ENCODE measurements at places on chromosomes 7 and 10. TPM values are rescaled to one million over a fixed set of nuclear protein-coding genes. Genes with fewer than 3 reads are reported as not detected.

DNA sequence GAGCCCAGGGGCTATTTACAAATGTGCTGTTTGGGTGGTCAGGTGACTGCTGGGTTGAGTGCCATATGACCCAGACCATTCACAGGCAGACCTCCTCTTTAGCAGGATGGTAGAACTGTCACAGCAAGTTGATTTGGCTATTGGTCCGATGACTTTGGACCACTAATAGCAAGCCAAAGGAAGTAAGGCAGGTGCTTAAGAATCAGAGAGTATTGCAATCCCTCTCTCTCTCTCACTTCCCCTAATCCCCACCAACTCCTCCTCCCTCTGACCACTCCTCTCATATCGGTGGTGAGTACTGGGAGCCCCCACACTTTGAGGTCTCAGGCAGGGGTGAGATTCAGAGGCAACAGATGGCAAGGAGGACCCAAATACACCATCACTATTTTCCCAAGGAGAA lies 165.3 kb downstream of the TRIL start:
- no peak for DNase-seq

GRCh38 chr10:99172128-99172738 lies 63.4 kb downstream of the HPSE2 start:
- DNase-seq = peak; percentile 4

ACBD7 gene
- total RNA-seq = 6.7 TPM

GRCh38 chr10:23337616-23338015 lies 7.0 kb downstream of the C10orf67 start:
- no peak for DNase-seq

PRPS1L1 gene
- total RNA-seq = not detected

SPDYE2 gene
- total RNA-seq = not detected

PLXDC2 gene
- 0.24 TPM for total RNA-seq

DNA sequence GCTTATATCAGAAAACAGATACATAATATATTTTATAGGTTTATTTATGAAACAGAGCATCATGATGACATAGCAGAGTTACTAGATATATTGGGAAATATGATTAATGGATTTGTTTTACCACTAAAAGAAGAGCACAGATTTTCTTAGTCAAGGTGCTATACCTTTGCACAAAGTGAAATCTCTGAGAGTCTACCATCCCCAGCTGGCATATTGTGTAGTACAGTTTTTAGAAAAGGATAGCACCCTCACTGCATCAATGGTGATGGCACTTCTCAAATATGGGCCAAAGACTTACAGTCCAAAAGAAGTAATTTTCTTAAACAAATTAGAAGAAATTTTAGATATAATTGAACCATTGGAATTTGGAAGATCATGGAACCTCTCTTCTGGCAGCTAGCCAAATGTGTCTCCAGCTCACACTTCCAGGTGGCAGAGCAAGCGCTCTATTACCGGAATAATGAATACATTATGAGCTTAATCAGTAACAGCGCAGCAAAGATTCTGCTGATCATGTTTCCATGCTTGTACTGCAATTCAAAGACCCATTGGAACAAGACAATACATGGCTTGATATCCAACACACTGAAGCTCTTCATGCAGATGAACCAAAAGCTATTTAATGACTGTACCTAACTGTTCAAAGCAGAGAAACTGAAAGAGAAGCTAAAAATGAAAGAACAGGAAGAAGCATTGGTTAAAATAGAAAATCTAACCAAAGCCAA lies 21.9 kb upstream of the CREB3L2 start:
- DNase-seq = no peak

MYH16 gene
- total RNA-seq = 1.1 TPM

- DNase-seq = no peak
Observed at GRCh38 chr7:121003986-121004685, 15.6 kb downstream of the CPED1 start.

GRCh38 chr7:85688712-85689111 lies 501.9 kb upstream of the SEMA3D start:
- no peak for DNase-seq

GRCh38 chr10:86512137-86512536 lies 9.5 kb downstream of the WAPL start:
- no peak for DNase-seq

DNA sequence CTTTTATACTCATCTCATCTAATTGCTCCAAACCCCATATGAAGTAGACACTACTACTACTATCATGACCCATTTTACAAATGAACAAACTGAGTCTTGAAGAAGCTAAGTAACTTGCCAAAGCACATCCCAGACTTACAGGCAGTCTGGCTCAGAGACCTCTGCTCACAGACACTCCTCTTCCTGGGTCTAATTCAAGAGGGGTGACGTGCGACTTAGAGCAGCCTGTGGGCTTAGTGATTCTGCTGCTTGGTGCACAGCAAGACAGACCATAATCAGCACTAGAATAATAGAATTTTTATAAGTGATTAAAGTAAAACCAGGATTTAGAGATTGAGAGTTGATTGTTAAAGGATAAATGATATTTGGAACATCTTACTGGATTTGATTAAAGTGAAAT lies 750.8 kb downstream of the AUTS2 start:
- DNase-seq = no peak

GRCh38 chr7:40542982-40543741 lies 408.4 kb downstream of the SUGCT start:
- peak; percentile 22 for DNase-seq

TCAF1 gene
- 29.3 TPM for total RNA-seq

Data from RPMI7951 (cell line).